ENCODE measurements at places on chromosomes 3 and 15.

DNA sequence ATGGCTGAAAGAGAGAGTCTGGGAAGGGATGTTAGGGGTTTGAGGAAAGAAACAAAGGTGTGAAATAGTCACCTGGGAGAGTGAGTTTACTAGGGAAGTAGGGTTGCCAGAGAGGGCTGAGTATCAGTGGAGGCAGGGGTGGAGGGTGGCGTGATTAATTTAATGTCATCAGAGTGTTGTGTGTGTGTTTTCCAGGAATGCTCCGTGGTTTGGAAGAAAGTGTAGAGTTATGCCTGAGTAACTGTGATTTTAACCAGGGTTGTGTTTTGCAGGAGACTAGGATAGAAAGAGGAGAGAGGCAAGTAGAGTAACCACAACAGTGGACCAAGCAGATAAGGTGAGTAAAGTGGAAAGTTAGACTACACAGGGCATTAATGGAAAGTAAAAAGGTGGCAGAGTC is 27.2 kb downstream of the PLD1 start:
- DNase-seq: no peak

DNA sequence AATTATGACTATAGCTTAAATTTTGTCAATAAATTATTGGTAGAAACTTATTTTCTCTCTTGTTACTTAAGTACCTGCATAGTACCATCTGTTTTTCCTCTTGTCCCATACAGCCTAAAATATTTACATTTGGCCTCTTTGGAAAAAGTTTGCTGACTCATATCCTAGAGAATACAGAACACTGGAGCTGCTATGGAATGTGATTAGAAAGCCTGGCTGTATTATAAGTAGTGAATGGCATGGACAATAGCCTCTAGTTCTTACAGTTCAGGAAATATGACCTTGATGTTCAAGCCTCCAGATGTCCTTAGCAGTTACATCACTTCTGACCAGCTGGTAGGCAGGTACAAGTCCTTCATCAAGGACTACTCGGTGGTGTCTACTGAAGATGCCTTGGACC is 28.3 kb downstream of the ST8SIA2 start:
- no peak for DNase-seq

GRCh38 chr3:126827121-126827520 is 123.1 kb downstream of the CHCHD6 start:
- DNase-seq: no peak

DNA sequence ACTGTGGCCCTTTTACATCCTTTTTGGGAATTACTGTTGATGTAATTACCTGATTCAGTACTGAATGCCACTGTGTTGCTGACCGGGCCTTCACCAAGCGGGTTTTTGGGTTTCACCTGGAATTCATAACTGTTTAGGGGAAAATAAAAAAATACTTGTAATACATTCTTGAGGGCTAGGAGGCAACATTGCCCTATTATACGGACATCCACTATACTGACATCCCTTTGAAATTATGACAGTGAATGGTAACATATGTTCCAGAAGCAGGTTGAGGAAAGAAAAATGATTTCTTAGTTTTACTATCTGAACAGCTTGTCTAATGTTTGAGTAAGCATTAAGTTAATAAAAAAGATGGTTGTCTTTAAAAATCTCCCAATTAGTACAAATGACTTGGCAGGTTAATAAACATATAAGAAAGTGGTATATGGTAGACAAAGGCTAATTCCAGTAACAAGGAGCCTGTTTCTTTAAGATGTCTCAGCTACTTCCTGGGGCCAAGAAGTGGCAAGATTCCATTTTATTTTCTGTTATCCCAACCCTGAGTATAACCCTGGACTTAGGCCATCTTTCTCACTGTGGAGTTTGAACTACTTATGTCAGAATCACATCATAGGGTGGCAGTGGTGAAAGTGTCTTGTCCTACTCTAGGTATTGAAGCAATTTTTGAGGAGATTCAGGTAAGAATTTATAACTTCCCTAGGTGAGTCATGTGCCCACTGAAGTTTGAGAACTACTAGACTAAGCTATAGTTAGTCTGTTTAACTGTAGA is 45.5 kb downstream of the TFG start:
- DNase-seq: no peak

DNA sequence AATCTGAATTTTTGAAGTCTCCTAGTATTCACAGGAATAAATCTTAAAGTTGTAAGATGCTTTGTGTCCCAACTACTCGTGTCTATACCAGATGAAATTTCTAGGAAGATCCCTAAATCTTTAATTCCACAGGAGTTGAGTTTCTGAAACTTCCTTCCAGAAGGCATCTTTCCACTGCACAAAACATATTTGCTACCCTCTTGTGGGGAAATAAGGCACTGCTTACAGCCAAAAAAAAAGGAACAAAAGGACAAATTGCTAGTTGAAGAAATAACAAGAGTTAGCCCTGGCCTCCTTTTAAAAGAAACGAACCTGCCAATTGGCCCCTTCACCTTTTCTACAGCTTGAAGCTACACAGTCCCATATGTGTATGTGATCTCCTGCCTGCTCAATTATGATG is 54.0 kb downstream of the TAFA4 start:
- DNase-seq: no peak

DNA sequence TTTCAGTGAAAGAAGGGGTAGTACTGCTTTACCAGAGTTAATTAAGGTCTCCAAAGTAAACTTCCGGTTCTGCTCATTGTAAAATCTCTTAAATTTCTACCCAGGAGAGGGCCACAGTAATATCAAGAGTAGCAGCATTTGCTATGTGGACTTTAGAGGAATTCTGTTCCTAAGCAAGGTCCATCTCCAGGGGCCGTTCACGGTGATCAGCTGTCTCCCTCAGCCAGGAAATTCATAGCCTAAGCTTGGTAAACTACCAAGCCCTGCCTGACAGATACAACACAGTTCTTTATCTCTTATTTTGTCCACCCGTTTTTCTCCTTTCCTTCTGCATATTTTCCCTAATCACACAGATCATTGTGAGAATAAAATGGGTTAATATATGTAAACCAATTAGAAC is 2.3 kb downstream of the DUT start:
- DNase-seq: no peak

DNA sequence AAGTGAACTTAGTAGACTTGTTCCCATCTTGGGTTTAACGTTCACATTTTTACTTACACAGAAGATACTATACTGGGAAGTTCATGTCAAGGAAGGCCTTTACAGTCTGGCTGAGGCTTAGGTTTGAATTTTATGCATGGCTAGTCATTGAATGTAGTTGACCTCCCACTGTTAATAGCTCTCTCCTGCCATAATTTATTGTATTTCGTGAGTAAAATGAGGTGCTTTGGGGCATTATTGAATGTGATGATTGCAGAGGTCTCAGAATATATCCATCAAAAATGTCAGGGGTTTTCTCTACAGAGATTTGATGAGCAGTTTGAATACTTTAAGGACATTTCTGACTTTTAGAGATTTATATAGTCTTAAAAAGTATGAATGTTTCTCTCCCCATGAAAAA is 356.6 kb upstream of the GRM7 start:
- DNase-seq: no peak

DNA sequence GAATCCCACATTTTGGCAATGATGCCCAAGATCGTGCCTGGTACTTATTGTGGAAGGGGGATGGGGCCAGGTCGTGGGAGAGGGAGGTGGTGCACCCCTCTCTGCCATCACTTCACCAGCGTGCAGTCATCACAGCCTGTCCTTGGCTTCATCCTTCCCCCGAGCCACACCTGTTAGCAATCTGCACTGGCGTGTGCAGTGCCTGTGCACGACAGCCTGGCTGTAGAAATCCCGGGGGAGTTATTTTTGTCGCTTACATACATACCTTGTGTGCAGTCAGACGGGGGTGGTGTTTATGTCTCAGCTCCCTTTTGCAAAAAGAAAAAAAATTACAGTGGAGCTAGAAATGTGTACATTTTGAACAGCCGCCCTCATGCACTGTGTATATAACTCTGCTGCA is 216.0 kb downstream of the TLE3 start:
- DNase-seq: no peak

GRCh38 chr3:13564751-13565560 is 16.0 kb downstream of the FBLN2 start:
- no peak for DNase-seq

DNA sequence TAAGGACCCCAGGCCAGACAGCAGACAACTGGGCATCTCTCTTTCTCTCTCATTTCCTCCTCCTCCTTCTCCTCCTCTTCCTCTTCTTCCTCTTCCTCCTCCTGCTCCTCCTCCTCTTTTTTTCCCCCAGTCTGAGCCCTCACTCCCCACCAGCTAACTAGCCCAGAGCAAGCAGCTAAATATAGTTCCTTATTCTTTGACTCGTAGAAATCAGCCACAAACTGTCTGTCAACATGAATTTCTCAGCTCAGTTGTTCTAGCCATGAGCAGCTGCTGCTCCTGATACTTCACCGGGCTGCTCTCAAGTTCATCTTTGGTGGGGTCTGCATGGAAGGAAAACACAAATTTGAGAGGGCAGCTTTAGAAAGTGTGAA is 19.2 kb upstream of the LOXL1 start:
- no peak for DNase-seq

GRCh38 chr3:101329016-101329673 is 8.8 kb upstream of the IMPG2 start:
- DNase-seq: no peak

GRCh38 chr15:40623361-40623760 is 29.3 kb downstream of the KNL1 start:
- no peak for DNase-seq

- DNase-seq: peak; percentile 82
These were observed 6.4 kb downstream of the CELSR3 start for GRCh38 chr3:48656061-48656840.

GRCh38 chr3:159232966-159233365 is 431.1 kb downstream of the MFSD1 start:
- DNase-seq: no peak

GRCh38 chr15:67064607-67065530 is 533 bp upstream of the SMAD3 start:
- no peak for DNase-seq

GRCh38 chr3:107675233-107675900 is 152.6 kb downstream of the BBX start:
- no peak for DNase-seq

- no peak for DNase-seq
These were observed 71.9 kb downstream of the SSR3 start for GRCh38 chr3:156483002-156483401.

- no peak for DNase-seq
These were observed 213.4 kb downstream of the ZBBX start for GRCh38 chr3:167166594-167167253.

- DNase-seq: no peak
These were observed 465.3 kb upstream of the CBLB start for GRCh38 chr3:106333911-106334618.

GRCh38 chr3:12442654-12443501 is 41.4 kb upstream of the TSEN2 start:
- no peak for DNase-seq

DNA sequence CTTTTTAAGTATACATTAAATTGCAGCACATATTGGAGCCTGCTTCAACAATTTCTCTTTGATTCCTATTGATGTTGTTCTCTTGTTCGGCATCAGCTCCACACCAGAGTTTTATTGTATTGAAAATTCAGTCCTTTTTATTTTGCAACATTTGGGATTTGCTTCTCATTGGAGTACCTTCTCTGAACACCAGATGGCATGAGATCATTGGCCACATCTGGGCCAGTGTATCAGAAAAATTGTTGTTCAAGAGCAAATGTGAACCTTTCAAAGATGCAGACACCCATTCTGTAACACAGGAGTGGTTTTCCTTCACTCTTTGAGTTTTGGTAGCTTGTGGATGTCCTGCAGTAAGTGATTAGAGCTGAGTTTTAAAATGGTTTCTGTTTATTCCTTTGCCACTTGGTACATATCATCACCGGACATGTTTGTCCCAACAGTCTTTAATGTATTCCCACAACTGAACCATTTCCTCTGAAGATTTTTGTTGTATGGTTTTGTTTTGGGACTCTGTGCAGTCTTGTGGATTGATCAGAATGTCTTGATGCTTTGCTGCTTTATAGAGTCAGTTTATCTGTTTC is 96.1 kb downstream of the MCTP2 start:
- no peak for DNase-seq

- no peak for DNase-seq
These were observed 4.4 kb upstream of the TPM1 start for GRCh38 chr15:63037976-63038720.

- DNase-seq: no peak
These were observed 55.8 kb upstream of the ACAD9 start for GRCh38 chr3:128823631-128824030.

DNA sequence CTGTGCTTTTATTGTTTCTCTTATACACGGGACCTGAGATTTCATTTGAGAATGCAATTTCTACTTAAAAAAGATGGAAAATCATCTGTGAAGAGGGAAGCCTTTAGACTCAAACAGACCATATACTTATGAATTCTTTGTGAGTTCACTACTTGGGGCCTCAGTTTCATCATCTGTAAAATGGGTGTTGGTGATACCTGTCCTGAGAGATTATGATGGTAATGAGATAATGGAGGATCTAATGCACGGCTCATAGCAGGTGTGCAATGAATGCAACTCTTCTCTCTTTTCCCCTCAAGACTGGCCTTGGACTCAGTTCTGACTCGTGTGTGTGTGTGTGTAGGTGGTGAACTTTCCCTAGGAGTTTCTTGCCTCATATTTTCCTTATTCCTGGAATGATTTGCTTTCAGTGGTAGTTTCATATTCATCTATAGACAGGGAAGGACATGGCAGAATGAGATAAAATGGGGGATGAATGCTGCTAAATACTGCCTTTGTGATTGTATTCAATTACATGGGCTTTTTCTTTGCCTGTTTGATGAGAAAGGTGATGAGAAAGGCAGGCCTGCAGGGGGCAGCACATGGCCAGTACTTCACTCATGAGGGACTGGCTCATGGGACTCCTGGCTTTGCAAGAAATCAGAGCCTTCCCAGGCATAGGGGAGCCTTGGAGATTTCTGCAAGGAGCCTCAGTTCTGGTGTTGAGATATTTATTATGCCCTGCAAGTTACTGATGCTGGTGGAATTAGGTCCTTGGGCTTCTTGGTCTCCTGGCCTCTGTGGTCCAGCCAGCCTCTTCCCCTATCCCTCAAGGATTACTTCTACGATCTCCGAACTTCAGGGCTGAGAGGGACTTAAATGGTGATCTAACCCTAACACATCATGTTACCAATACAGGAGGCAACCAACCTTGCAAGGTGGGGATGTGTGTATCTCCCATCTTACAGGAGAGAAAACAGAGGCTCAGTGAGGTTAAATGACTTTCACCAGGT is 70.7 kb downstream of the RPLP1 start:
- peak; percentile 55 for DNase-seq

All from activated T-helper 2 cell treated with anti-CD3 and anti-CD28 coated beads, Interferon-gamma antibody, Interleukin-2, Interleukin-4, amounts not matched to agents 10 μg/mL and 5 μg/mL and 100 μg/mL, durations not matched to agents 14 hours and 24 hours and 36 hours (primary cell).